SW480 (cell line): ENCODE measurements at places on chromosomes 13 and 19.

GRCh38 chr13:50355797-50356196, 340.6 kb downstream of the KCNRG start:
- DNase-seq, result no peak

DNA sequence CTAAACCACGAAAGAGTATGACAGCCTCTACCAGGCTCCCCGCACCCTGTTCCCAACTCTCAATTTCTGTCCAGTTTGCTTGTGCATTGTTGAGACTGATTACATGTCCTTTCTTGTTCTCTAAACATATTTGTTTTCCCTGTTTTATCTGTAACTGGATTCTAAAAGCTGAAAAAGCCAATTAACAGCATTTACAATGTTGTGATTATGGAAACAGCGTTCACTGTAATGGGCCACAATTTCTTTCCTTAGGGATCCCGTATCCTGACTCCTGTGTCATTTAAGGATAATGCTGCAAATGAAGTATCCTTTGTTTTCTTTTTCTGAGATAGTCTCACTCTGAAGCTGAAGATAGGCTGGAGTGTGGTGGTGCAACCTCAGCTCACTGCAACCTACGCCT, 20.5 kb downstream of the EBPL start:
- DNase-seq, result no peak

DNA sequence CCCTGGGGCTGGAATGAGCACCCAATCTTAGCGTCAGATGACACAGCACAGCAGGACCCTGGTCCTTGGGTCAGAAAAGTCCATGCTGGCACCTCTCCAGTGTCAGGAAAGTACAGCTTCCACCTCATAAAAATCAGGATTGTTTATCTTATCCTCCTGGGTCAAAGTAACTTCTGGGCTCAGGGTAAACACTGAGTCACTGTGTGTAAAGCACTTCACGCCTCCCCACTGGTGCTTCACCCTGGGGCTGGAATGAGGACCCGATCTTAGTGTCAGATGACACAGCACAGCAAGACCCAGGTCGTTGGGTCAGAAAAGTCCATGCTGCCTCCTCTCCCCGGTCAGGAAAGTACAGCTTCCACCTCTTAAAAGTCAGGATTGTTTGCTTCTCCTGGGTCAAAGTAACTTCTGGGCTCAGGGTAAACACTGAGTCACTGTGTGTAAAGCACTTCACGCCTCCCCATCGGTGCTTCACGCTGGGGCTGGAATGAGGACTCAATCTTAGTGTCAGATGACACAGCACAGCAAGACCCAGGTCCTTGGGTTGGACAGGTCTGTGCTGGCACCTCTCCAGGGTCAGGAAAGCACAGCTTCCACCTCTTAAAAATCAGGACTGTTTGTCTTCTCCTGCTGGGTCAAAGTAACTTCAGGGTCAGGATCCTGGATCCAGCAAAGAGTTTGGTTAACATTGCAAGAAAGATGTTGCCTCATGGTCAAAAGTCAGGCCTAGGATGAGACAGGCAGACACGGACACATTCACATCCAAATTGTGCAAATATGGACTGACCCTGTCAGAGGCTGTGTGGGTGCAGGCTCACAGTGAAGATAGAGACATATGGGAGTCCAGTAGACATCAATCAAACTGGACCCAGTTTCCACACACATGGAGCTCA, 39.2 kb upstream of the CYP2A7 start:
- peak; percentile 32 for DNase-seq

DNA sequence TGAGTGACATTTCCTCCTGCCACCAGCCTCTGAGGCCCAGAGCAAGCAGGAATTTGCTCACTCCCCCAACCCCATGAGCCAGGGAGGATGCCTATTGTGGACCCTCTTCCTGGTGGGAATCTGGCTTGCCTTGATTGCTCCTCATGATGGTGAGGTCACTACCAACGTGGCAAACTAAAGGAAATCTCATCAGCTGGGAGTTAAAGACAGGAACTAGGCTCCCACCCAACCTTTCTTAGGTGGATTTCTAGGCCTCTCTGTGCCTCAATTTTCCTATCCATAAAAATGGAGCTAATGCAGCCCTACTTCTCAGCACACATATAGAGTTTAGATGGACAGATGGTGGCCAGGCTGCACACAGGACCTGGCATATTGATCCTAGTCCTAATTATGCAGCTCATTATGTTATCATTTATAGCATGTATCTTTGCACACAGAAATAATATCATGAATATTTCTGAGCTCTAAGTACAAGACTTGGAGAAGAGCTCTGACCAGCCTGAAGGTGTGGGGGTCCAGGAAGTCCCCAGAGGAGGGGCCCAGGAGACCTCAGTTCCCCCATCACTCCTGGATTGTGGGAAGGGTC, 2.0 kb downstream of the B3GNT3 start:
- no peak for DNase-seq

- no peak for DNase-seq
These were observed 16.9 kb upstream of the PARP4 start for GRCh38 chr13:24529478-24529877.
